ENCODE measurements at places on chromosomes 2 and 18.

- H3K27ac ChIP-seq = no peak overlapping the region
- DNase-seq = no peak
- H3K27me3 ChIP-seq = no peaks in the 10 kb centered on the region
- H3K4me1 ChIP-seq = peaks cover 12% of the 10 kb centered on the region
- H3K4me3 ChIP-seq = no peak overlapping the region
These were observed 62.1 kb upstream of the ZNF516 start for GRCh38 chr18:76557026-76557575.

DNA sequence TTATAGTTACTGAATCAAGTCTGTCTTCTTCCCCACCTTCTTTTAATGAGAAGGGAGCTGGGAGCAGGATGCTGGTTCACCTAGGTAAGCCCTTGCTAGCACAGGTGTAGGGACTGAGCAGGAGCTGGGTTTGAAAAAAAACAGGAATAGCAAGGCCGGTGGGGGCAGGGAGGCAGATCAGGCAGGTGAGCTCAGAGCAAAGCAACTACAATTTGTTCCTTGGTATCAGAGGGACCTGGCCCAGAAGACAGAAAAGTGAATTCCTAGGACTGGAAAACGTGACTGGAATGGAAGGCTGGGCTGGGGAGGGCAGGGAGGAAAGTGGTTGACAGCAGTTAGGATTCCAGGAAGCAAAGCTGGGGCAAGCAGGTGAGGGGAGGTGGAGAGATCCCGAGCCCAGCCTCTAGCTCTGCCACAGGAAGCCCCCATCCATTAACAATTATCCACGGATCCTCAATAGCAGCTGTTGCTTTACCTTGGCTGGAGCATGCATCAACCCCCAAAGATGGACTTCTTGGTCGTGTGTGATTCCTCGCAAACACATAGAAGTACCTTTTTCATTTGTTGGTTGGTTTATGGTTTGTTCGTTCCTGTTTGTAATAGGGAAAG, 118.4 kb downstream of the LNPK start:
- H3K36me3 ChIP-seq = no peaks in the 10 kb centered on the region
- no peak overlapping the region for H3K27ac ChIP-seq
- no peaks in the 10 kb centered on the region for H3K27me3 ChIP-seq
- H3K4me3 ChIP-seq = no peak overlapping the region

DNA sequence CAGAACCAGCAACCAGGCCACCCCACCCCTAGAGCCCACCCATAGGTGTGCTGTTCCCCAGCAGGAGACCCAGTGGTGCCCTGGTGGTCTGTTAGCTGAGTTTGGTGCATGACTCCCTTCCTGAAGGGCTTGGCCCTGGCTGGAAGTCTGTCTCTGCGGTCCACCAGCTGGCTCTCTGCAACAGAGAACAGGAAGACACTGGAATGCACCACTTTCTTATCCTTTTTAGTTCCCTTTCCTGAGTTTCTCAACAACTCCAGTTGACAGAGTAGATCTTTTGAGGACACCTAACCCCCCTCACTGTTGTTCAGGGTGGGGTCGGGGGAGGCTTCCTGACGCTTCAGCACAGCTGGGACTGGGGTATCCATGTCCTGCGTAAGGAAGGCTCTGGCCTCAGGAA, 11.9 kb upstream of the RPL37A start:
- no peak overlapping the region for H3K27ac ChIP-seq
- H3K36me3 ChIP-seq = no peaks in the 10 kb centered on the region
- H3K4me1 ChIP-seq = peaks cover 2% of the 10 kb centered on the region
- H3K4me3 ChIP-seq = no peak overlapping the region
- no peaks in the 10 kb centered on the region for H3K27me3 ChIP-seq

DNA sequence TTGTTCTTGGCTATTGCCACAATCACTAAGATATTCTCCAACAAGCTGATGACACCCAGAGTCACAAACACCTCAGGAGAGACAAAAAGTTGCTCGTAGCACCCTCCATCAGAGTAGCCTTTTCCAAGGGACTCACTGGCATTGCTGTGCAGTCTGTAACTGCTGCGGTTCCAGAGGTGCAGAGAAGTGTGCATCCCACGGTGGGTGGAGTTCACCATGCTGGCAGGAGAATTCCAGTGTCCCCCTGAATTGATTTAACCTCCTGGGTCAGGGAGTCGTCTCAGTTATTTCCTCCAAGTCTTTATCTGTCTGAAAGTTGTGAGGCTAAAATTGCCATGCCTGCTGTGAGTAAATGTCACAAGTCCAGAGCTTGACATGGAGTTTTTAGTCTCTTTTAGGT, 443 bp downstream of the MC4R start:
- peaks cover 2% of the 10 kb centered on the region for H3K4me1 ChIP-seq
- H3K36me3 ChIP-seq = no peaks in the 10 kb centered on the region
- no peak for DNase-seq
- H3K27me3 ChIP-seq = no peaks in the 10 kb centered on the region
- no peak overlapping the region for H3K4me3 ChIP-seq
- H3K27ac ChIP-seq = no peak overlapping the region

- no peaks in the 10 kb centered on the region for H3K36me3 ChIP-seq
- no peaks in the 10 kb centered on the region for H3K27me3 ChIP-seq
- no peak for DNase-seq
- no peak overlapping the region for H3K4me3 ChIP-seq
- no peaks in the 10 kb centered on the region for H3K4me1 ChIP-seq
These were observed 111.3 kb upstream of the REV1 start for GRCh38 chr2:99600981-99601651.

GRCh38 chr2:210460322-210461227, 16.0 kb downstream of the LANCL1 start:
- H3K4me1 ChIP-seq = peaks cover 3% of the 10 kb centered on the region
- H3K36me3 ChIP-seq = peaks cover 8% of the 10 kb centered on the region

DNA sequence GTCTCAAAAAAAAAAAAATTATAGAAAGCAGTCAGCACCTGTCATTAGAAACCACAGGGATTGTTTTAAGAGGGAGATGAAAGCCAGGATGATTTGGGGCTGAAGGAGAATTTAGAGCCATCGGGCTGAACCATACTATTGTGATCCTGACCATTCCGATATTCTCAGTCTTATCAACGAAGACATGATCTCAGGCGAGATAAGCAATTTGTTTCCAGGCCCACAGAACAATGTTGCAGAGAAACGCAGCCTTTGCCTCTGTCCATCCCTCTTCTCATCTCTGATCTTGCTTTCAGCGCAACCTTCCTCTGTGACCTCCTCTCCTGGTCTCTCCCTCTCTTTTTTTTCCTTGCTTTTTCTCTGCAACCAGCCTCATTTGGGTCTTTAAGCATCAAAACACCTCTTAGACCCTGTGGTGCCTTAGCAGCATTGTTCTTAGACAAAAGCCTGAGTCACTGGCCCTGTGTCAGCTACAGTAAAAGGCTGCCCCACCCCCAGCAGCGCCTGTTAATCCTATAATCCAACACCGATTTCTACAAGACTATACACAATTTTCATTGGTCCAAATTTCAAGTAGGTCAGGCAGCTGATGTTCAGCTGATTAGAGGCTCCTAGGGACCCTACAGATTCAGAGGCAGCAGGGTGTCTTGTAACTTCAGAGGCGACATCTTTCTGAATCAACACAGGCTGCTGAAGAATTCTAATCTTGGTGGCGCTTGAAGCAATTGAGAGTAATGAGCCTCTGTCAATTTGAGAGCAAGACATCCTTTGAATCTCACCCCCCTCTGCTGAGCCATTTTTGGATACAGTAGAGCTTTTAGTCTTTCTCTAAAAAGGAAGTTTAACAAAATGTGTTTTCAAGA, 206.0 kb downstream of the NCK2 start:
- no peak for DNase-seq
- H3K36me3 ChIP-seq = no peaks in the 10 kb centered on the region
- H3K4me3 ChIP-seq = no peak overlapping the region
- H3K27ac ChIP-seq = no peak overlapping the region

DNA sequence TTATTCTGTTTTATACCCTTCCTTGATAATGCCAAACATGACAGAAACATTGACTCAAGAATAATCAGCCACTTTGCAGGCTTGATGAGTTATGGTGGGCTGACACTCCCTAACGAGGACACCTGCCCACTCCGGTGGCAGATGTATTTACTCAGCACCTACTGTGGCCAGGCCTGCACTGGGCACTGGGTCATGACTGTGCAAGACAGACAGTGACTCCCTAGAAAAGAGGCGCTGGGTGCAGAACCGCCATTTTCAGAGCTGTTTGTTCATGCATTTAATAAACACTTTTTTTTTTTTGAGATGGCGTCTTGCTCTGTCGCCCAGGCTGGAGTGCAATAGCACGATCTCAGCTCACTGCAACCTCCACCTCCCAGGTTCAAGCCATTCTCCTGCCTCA, 32.5 kb downstream of the SNED1 start:
- no peak overlapping the region for H3K27ac ChIP-seq
- H3K27me3 ChIP-seq = no peaks in the 10 kb centered on the region
- no peaks in the 10 kb centered on the region for H3K36me3 ChIP-seq

- H3K27ac ChIP-seq = no peak overlapping the region
- H3K27me3 ChIP-seq = no peaks in the 10 kb centered on the region
- no peak for DNase-seq
- no peaks in the 10 kb centered on the region for H3K36me3 ChIP-seq
- H3K4me1 ChIP-seq = no peaks in the 10 kb centered on the region
- no peak overlapping the region for H3K4me3 ChIP-seq
These were observed 10.6 kb upstream of the RPIA start for GRCh38 chr2:88680916-88681315.

- no peak overlapping the region for H3K27ac ChIP-seq
- H3K4me3 ChIP-seq = no peak overlapping the region
- H3K4me1 ChIP-seq = no peaks in the 10 kb centered on the region
These were observed 129.2 kb downstream of the BCL11A start for GRCh38 chr2:60424233-60424632.

GRCh38 chr18:76499637-76500340, 4.7 kb upstream of the ZNF516 start:
- H3K4me1 ChIP-seq = peaks cover 6% of the 10 kb centered on the region
- no peak overlapping the region for H3K4me3 ChIP-seq
- H3K36me3 ChIP-seq = no peaks in the 10 kb centered on the region
- no peak overlapping the region for H3K27ac ChIP-seq
- DNase-seq = no peak

DNA sequence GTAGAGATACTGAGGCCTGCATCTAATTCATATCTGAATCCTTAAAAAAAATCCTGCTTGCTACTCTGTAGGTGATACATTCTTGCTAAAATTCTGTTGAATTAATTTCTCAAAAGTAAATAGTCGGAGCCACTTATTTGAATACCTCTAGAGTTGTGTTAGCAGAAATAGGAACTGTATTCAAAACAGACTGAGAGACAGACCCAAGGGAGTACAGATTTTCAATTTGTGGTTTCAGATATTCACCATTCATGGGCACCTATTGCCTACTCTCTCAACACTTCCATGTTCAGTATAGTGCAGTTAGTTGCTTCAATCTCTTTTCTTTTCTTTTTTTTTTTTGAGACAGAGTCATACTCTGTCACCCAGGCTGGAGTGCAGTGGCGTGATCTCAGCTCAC, 46.6 kb upstream of the CTLA4 start:
- no peak overlapping the region for H3K4me3 ChIP-seq
- H3K36me3 ChIP-seq = no peaks in the 10 kb centered on the region
- peaks cover 1% of the 10 kb centered on the region for H3K4me1 ChIP-seq
- H3K27me3 ChIP-seq = no peaks in the 10 kb centered on the region

- DNase-seq = no peak
- no peaks in the 10 kb centered on the region for H3K36me3 ChIP-seq
- H3K4me1 ChIP-seq = no peaks in the 10 kb centered on the region
- no peaks in the 10 kb centered on the region for H3K27me3 ChIP-seq
- no peak overlapping the region for H3K27ac ChIP-seq
These were observed 12.2 kb downstream of the DHRS9 start for GRCh38 chr2:169081551-169081950.

DNA sequence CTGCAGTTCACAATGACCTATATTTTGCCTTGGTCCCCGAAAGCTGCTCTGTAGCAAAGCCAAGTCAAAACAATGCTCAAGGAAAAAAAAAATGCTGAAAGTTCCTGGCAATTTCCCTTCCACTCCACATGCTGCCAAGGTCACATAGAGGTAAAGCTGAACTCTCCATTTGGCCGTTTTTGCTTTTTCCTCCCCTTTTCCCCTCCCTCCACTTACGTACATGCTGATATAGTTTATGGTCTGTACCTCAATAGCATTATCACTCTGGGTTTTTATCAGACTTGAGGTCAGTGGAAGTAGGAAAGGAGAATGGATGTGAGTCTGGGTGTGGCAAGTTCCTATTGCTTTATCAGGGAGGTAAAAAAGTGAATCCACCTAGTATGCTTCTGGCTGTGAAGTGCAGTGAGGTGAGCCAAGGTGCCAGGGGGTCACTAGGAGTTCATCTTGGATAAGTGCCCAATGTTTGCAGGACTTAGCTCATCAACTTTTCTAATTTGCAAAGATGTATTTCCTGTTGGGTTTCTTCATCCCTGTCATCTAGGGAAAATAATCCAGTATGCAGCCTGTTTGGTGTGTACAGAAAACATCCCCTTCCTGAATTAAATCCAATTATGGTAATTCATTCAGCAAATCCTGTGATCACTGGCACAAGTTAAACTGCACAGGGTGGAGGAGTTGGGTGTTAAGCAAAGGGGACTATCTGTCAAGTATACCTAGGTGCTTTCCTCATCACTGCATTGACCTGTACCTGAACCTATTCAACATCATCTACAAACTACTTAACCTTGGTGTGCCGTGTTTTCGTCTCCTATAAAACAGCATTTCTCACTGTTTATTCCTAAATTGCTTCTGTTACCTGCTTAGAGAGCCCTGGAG, 124.3 kb upstream of the CYP26B1 start:
- peaks cover 7% of the 10 kb centered on the region for H3K4me1 ChIP-seq
- H3K27me3 ChIP-seq = no peaks in the 10 kb centered on the region
- H3K27ac ChIP-seq = no peak overlapping the region
- no peak overlapping the region for H3K4me3 ChIP-seq

DNA sequence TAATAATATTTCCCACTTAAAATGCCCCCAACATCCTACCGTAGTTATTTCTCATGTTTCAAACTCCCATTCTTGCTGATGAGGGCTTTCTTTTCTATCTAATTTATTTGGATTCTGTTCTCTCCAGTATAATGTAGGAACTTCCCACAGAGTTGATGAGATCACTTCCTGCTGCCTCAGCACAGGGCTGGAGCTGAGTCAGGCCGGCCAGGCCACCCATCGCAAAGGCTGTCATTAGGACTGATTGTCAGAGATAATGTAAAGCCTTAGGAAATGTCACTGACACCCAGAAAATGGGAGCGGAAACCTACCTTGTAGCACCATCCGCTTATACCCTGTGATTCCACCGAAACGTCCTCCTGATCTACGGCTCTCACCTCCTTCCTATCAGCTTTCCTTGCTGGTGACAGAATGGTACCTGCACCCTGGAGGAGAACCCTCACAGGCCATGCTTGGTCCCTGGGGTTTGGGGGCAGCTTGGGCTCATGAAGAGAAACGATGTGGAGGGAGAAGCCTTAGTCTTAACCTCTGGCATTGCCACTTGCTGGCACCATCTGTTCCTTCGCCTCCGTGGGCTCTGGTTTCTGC, 672.8 kb upstream of the ID2 start:
- H3K27me3 ChIP-seq = no peaks in the 10 kb centered on the region
- no peak for DNase-seq
- no peak overlapping the region for H3K4me3 ChIP-seq
- no peaks in the 10 kb centered on the region for H3K36me3 ChIP-seq
